Fibroblast of lung (primary cell): ENCODE measurements at places on chromosomes 12 and 14. TPM values are rescaled to one million over a fixed set of nuclear protein-coding genes. Genes with fewer than 3 reads are reported as not detected.

HCAR3 gene
- polyA plus RNA-seq: not detected in 2 replicates

TMPRSS12 gene
- polyA plus RNA-seq: not detected in 2 replicates

- no peak overlapping the region for H3K4me3 ChIP-seq
- H3K4me1 ChIP-seq: no peaks in the 10 kb centered on the region
- DNase-seq: no peak
- peaks cover 56% of the 10 kb centered on the region for H3K27me3 ChIP-seq
Observed at GRCh38 chr14:21025371-21026273, 761 bp upstream of the NDRG2 start.

DNA sequence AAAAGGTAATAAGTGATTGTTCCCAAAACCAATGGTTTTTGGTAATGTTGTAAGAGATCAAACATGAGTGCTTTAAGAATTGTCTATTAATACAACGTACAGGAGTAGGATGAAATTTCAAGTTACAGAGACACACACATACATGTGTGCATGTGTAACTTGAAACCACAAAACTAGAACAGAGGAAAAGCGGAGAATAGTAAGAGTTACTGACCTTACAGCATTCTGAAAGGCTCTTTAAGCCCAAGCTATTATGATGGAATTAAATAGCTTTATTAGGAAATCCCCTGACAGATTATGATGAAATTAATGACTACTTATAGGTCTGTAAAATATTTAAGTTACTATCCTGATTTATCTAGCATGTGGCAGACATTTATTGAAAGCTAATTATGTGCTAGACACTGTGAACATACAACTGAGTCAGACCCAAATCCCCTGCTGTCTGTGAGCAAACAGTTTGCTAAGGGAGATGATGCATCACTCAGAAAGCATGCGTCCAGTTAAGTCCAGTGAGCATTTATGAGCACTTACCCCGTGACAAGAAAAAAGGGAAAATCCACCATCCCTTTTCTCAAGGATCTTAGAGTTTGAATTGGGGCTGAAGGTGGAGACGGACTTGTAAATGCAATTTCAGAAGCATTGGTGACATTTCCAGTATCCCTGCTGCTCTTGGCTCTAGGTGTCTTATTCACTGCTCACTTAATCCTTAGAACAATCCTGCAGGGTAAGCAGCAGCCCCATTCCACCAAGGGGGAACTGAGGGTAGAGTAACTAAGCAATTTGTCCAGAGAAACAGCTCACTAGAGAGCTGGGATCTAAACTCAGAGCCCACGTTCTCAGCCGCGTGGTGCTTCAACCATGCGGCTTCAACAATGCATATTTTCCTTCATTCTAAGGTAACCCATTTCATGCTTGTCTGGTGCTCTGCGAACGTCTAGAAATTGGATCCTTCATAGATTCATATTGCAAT, 117.4 kb downstream of the EML1 start:
- peak; percentile 94 for DNase-seq
- peaks cover 4% of the 10 kb centered on the region for H3K4me1 ChIP-seq
- no peak overlapping the region for H3K4me3 ChIP-seq

DNA sequence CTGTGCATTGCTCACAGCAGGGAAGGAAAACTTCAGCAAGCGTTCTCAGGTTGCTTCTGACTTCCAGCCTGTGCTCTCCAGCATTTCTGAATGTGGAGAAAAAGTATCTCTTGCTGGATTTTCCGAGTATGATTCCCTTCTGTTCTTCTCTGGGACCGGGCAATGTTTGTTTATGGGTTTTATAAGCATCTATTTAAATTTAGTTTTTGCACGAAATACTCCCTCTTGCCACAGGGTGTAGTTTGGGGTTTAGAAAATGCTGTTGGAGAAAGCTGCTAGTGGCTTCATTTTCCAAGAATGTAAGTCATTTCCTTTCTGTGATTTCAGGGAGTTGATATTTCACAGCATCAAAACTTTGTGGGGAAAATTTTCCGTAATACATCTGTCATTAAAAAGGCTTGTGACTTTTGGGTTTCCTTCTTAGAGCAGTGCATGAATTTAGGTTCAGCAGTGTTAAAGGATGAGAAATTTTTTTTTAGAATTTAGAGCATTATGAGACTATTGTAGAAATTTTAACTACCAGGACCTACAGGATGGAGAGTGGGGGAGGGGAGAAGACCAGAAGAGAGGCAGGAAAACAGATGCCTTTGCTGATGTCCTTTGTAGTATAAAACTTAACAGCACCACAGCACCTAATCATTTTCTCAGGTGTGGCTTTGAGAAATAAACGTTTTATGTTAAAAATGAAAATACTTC, 1.5 kb downstream of the FRMD6 start:
- peaks cover 3% of the 10 kb centered on the region for H3K36me3 ChIP-seq
- H3K27me3 ChIP-seq: no peaks in the 10 kb centered on the region
- peaks cover 13% of the 10 kb centered on the region for H3K4me1 ChIP-seq
- H3K4me3 ChIP-seq: peak overlapping the region; percentile 98

USP44 gene
- 7.0 and 21.5 TPM in 2 replicates for polyA plus RNA-seq

- H3K4me3 ChIP-seq: no peak overlapping the region
- peaks cover 3% of the 10 kb centered on the region for H3K4me1 ChIP-seq
- no peak overlapping the region for H3K27ac ChIP-seq
- no peak for DNase-seq
- no peaks in the 10 kb centered on the region for H3K27me3 ChIP-seq
Observed at GRCh38 chr14:68733086-68733914, 59.6 kb downstream of the ZFP36L1 start.

DNA sequence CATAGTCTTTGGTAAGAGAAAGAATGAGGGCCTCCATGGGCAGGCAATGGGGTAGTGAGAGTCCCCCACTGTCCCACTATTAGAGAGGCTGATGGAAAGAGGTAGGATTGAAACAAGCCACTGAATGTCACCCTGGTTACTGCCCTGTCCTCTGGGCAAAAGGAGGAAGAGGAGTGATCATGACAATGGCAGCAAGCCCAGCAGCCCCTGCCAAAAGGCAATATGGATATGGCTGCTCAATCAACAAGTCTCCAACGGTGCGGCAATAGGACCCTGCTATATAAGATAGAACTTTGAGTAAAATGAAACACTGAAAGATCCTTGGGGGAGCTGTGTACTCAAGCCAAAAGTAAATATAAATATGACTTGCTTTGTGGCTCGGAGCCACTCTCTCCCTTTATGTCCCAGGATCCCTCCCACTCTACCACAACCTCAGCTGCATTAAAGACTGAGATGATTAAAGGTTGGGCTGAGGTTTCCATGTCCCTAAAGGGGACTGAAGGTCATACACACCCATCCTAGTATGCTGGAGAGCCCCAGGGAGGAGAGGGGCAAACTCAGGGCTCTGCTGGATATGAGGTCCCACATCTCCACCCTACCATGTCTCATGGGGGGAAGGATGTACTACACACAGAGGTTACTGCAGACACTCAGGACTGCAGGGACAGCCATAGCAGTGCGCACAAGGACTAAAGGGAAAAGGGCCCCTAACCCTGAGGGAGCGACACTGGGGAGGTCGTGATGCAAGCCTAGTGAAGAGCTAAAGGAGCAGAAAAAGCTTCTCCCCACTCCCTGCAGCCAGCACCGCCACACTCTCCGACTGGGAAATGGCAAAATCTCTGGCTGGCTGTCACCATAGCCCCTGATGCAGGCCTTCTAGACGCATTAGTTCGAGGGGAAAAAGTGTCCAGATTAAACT, 5.9 kb downstream of the POMT2 start:
- H3K36me3 ChIP-seq: no peaks in the 10 kb centered on the region
- H3K27me3 ChIP-seq: no peaks in the 10 kb centered on the region
- no peak for DNase-seq
- no peak overlapping the region for H3K27ac ChIP-seq
- no peak overlapping the region for H3K4me3 ChIP-seq
- H3K4me1 ChIP-seq: peaks cover 5% of the 10 kb centered on the region

DNA sequence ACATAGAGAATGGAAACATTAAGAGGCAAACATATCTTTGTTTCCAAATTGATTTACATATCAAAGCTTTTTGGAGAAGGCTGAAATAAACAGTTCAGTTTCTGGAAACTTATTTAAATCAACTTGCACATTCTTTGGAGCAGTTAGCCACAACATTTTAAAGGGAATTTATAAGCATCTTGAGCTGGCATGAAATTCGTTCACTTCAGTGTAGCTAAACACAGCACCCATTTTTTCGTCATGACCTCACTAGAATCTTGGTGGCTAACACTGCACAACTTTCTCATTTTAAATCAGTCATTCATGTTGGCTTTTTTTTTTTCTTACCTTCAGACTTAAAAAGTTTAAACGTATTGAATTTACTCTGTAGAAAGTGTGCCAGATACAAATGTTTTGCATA, 1139.9 kb upstream of the FLRT2 start:
- no peaks in the 10 kb centered on the region for H3K36me3 ChIP-seq
- no peaks in the 10 kb centered on the region for H3K4me1 ChIP-seq
- no peak overlapping the region for H3K4me3 ChIP-seq
- no peak overlapping the region for H3K27ac ChIP-seq
- peak; percentile 29 for DNase-seq
- H3K27me3 ChIP-seq: no peaks in the 10 kb centered on the region

GRCh38 chr12:93789767-93790166, 112.6 kb downstream of the CRADD start:
- peaks cover 18% of the 10 kb centered on the region for H3K4me1 ChIP-seq
- H3K36me3 ChIP-seq: no peaks in the 10 kb centered on the region
- no peak overlapping the region for H3K4me3 ChIP-seq
- H3K27ac ChIP-seq: peak overlapping the region; percentile 26
- no peak for DNase-seq
- no peaks in the 10 kb centered on the region for H3K27me3 ChIP-seq

AHNAK2 gene
- polyA plus RNA-seq: 6.6 and 30.5 TPM in 2 replicates

DNA sequence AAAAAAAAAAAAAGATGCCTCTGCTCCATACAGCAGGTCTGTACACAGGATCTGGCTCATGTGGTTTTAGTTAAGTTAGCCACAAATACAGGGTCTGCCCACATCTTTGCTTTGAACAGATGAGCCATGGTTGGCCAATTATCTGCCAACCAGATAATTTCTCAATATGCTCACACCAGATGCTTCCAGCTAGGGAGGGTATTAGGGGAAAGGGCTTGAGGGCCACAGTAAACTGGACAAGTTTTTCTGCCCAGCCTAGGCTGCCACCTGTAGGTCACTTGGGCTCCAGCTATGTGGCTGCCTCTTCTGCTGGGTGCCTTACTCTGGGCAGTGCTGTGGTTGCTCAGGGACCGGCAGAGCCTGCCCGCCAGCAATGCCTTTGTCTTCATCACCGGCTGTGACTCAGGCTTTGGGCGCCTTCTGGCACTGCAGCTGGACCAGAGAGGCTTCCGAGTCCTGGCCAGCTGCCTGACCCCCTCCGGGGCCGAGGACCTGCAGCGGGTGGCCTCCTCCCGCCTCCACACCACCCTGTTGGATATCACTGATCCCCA, 776 bp downstream of the RDH5 start:
- peaks cover 16% of the 10 kb centered on the region for H3K36me3 ChIP-seq
- DNase-seq: peak; percentile 95
- H3K4me3 ChIP-seq: no peak overlapping the region
- no peaks in the 10 kb centered on the region for H3K27me3 ChIP-seq
- peak overlapping the region; percentile 90 for H3K27ac ChIP-seq
- peaks cover 58% of the 10 kb centered on the region for H3K4me1 ChIP-seq

DNA sequence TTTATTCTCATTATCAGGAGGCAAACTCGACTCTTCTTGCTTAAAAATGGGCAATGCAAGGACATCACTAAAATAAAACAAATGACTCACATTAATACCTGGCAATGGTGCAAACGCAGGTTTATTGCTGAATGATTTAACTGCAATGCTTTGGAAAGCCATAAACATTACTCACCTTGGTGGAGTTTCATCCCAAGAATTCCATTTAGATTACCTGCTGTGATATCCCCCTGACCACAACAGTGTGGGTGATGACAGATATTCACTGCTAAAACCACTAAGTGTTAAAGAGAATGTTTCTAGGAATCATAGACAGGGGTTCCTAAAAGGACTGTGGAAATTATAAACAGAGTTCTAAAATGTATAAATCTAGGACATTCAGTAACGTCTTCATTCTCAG, 35.3 kb upstream of the CSRNP2 start:
- no peaks in the 10 kb centered on the region for H3K4me1 ChIP-seq
- H3K4me3 ChIP-seq: no peak overlapping the region
- no peaks in the 10 kb centered on the region for H3K36me3 ChIP-seq
- no peaks in the 10 kb centered on the region for H3K27me3 ChIP-seq
- DNase-seq: no peak

MRPL42 gene
- 87.3 and 95.7 TPM in 2 replicates for polyA plus RNA-seq

GRCh38 chr14:74671789-74672188, 41.1 kb downstream of the AREL1 start:
- peak; percentile 74 for DNase-seq
- peaks cover 7% of the 10 kb centered on the region for H3K36me3 ChIP-seq
- H3K4me3 ChIP-seq: no peak overlapping the region
- no peak overlapping the region for H3K27ac ChIP-seq
- no peaks in the 10 kb centered on the region for H3K27me3 ChIP-seq
- peaks cover 2% of the 10 kb centered on the region for H3K4me1 ChIP-seq

GRCh38 chr12:32155961-32156529, 49.4 kb downstream of the BICD1 start:
- H3K4me1 ChIP-seq: no peaks in the 10 kb centered on the region
- no peaks in the 10 kb centered on the region for H3K27me3 ChIP-seq
- no peak overlapping the region for H3K27ac ChIP-seq
- no peaks in the 10 kb centered on the region for H3K36me3 ChIP-seq

KCNC2 gene
- polyA plus RNA-seq: not detected in 2 replicates

GRCh38 chr14:104805326-104805678, 4.4 kb downstream of the ZBTB42 start:
- peaks cover 14% of the 10 kb centered on the region for H3K4me1 ChIP-seq
- peak; percentile 86 for DNase-seq
- no peak overlapping the region for H3K27ac ChIP-seq
- no peaks in the 10 kb centered on the region for H3K27me3 ChIP-seq
- no peaks in the 10 kb centered on the region for H3K36me3 ChIP-seq

OR6C4 gene
- polyA plus RNA-seq: not detected in 2 replicates

GRCh38 chr12:49091056-49091835, 3.4 kb downstream of the DHH start:
- H3K36me3 ChIP-seq: no peaks in the 10 kb centered on the region
- peaks cover 21% of the 10 kb centered on the region for H3K27me3 ChIP-seq
- H3K4me1 ChIP-seq: peaks cover 9% of the 10 kb centered on the region
- H3K4me3 ChIP-seq: peak overlapping the region; percentile 50
- H3K27ac ChIP-seq: no peak overlapping the region
